Fibroblast of lung (primary cell): ENCODE measurements at places on chromosomes 16 and 17.

- no peak for DNase-seq
These were observed 62.1 kb downstream of the PRKCA start for GRCh38 chr17:66364508-66364907.

DNA sequence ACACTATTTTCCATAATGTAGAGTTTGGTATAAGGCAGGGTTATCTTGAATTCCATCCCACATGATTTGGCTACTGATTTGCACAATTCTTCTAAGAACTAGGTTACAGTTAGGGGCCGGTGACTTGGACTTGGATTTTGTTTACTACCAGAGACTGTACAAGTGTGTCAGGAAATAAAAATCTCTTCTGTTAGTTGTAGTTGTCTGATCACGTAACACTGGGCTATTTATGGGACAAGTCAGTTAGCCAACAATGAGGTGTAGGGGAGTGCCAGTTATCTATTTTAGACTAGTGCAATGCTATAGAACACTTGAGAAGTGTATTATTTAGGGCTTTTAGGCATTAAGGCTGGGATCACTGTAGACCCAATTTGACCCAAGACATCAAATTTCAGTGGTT lies 39.7 kb upstream of the GHDC start:
- DNase-seq, result no peak

GRCh38 chr16:72715267-72715666 lies 332.7 kb downstream of the ZFHX3 start:
- DNase-seq, result peak; percentile 42

DNA sequence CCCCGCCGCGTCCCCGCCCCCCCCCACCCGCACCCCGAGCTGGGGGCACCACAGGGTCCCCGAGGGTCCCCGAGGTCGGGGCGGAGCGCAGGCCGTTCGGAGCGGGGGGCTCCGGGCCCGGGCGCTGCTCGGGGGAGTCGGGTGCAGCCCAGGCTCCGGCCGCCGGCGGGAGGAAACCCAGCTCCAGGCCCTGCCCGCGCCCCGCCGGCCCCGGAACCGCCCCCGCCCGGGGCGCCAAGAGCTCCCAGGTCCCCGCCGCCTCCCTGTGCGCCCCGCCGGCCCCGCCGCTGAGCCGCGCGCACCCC lies 33.2 kb upstream of the RPH3AL start:
- DNase-seq, result no peak

GRCh38 chr17:39576187-39576586 lies 31.5 kb downstream of the NEUROD2 start:
- DNase-seq, result no peak

DNA sequence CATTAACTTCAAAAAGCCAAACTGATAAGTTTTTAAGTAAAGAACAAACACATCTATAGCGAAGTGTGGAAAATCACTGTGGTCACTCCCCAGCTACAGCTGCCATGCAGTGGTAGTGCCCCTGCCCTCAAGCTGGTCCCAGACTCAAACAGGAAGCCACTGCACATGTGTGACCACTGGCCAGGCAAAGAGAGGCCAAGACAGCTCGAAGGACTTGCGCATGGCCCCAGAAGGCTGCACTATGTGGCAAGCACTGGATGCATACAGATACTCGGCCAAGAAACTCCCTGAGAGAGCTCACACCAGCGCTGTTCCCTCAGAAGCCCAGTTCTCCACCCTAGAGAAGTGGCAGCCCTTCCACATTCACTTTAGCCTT lies 82.4 kb downstream of the ANKRD11 start:
- DNase-seq, result peak; percentile 42

DNA sequence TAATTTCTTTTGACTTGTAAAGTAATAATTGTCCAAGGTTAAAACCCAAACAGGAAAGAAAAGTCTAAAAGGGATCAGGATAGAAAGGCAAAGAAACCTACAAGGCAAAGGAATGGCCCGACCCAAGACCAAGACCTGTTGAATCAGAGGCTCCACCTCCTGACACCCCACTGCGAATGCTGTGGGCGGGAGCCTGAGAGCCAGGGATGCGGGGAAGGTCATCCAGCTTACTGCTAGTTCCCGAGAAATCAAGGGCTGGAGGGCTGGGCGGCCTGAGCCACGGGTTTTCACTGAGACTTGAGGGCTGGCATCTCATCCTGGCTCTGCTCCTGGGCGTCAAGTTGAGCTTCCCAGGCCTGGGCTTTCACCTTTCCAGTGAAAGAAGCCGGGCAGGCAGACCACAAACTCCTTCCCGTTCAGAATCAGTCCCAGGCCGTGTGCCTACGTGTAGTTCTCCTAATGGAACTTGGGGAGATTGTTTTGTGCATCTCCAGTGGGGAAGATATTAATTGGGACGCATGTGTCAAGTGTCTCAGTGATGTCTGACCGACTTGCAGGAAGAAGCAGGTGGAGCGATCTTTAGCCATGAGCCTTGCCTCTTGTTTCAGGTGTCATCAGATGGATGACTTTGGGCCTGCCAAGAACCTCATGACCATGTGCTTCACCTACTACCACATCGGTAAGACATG lies 36.9 kb downstream of the CIBAR2 start:
- no peak for DNase-seq

- DNase-seq, result no peak
These were observed 10.0 kb downstream of the BTBD17 start for GRCh38 chr17:74351552-74352210.

DNA sequence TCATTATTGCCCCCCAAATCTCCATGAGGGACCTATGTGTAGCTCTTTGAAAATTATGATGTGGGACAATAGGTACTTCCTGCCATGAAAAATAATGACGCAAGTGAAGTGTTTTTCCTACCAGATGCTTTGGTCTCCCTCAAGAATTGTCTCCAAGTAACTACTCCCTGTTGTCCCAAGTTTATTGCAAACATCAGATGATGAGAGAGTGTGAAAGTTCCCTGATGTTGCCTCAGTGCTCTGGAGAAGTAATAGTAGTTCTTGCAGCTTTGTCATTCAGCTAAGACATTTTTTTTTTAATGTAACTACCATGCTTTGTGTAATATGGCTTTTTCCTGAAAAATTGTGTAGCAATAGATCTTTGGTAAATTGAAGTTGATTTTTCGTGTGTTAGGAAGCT lies 20.1 kb downstream of the LPCAT2 start:
- DNase-seq, result no peak

DNA sequence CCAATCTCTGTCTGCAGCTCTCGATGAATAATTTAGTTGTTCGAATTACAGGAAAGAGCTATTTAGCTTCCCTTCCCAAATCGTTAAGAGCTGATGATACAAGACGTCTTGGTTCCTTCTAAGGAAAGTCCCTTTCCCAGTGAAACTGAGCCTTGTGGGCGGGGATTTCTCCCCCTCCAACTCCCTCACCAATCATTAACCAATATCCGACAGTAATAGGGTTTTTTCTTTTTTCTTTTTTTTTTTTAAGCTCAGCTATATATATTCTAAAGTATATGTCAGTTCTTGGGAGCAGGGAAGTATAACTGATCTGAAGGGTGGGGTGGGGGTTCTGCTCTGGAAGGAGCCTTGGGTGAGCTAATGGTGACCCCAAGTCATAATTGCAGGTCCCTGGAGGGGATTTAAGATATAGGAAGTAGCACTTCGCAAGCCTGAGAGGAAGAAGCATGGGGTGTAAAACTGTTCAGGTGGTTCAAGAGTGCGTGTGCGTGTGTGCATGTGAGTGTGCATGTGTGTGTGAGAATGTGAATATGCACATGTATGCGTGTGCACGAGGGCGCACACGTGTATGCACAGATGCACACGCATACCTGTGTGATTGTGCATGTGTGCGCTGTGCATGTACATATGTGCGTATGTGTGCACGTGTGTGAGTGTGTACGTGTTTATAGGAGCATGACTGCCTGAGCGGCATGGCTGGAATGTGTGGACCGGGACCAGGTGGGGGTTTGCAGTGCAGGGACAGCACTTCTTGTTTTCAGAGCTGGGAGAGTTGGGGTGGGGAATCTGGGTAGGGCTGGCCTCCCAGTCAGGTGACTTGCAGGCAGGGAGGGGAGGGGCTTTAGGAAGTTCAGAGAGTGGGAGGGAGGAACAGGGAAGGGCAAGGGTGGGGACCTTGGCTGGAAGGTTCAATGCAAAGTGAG lies 42.7 kb downstream of the SOCS3 start:
- peak; percentile 48 for DNase-seq

- DNase-seq, result no peak
These were observed 24.9 kb upstream of the CLEC18A start for GRCh38 chr16:69926241-69926640.

DNA sequence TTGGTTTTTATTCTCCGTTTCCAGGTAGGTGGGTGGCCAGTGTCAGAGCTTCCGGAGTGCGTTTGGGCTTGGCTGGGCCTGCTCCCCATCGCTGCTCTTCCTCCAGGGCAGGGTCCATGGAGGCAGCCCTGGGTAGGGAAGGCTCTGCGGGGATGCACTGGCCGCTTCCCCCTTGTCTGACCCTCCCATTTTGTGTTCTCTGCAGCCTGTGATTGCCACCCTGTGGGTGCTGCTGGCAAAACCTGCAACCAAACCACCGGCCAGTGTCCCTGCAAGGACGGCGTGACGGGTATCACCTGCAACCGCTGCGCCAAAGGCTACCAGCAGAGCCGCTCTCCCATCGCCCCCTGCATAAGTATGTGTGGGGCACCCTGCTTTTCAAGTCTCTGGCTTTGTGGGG lies 158.3 kb downstream of the NTN1 start:
- DNase-seq, result no peak

- DNase-seq, result no peak
These were observed 272.4 kb upstream of the CDH11 start for GRCh38 chr16:65394281-65394680.

DNA sequence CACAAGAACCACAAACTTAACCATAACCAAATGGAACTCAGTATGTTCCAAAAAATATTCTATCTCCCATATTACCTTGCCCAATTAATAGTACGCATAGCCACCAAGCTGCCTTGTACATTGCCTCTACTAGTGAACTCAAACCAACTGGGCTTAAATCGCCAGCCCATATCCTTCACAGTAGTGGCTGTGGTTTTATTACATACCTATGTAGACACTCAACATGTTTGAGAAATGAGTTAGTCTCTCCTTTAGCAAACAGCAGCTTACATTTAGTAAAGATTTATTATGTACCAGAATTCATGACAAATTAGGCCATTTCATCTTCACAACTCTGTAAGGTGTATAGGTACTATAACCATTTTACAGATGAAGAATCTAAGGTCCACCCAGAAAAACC lies 41.4 kb downstream of the GRB2 start:
- DNase-seq, result peak; percentile 92

- DNase-seq, result no peak
These were observed 1.9 kb downstream of the PRKCB start for GRCh38 chr16:23837553-23838308.
